HAP-1 (cell line): ENCODE measurements at places on chromosomes 2 and 18.

- DNase-seq, result no peak
Measured at GRCh38 chr2:101116841-101117552, 34.2 kb downstream of the TBC1D8 start.

DNA sequence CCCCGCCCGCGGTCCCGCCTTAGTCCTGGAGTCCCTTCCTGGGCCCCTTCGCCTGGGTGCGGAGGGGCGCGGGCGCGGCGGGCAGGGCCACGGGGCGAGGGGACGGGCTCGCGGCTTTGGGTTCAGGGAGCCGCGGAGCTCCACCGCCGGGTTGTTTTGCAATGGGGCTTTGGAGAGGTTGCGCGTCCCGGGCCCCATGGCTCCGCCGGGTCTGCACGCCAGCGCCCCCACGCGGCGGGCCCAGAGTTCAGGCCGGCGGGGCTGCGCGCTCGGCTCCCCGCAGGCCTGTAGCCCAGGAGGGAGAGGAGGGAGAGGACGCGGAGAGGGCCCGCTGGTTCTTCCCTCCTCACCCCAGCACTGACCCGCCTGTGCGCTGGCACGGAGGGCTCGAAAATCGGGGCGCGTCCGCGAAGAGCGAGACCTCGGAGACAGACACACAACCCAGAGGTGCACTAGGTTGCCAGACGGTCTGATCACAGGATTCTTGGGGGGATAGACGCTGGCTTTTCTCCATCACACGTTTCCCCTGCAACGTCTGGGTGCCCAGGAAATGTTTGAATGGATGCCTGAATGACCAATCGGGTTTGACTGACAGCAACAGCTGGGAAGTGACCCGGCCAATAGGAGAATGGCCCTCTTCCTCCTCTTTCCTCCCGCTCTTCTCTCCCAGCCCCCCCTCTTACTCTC is 4.9 kb upstream of the SIX2 start:
- DNase-seq, result peak; percentile 62

DNA sequence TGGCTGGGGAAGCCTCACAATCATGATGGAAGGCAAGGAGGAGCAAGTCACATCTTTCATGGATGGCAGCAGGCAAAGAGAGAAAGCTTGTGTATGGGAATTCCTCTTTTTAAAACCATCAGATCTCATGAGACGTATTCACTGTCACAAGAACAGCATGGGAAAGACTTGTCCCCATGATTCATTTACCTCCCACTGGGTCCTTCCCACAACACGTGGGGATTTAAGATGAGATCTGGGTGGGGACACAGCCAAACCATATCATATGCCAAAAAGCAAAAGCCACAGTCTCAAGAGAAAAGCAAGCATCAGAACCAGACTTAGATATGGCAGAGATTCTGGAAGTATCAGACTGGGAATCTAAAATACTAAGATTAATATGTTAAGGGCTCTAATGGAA is 30.0 kb upstream of the SCRN3 start:
- no peak for DNase-seq

- DNase-seq, result no peak
Measured at GRCh38 chr18:34639687-34640086, 70.4 kb upstream of the DTNA start.

GRCh38 chr18:3910512-3910911 is 460.5 kb downstream of the TGIF1 start:
- DNase-seq, result no peak
